Fibroblast of upper back skin (primary cell): ENCODE measurements at places on chromosomes 13 and 19.

DNA sequence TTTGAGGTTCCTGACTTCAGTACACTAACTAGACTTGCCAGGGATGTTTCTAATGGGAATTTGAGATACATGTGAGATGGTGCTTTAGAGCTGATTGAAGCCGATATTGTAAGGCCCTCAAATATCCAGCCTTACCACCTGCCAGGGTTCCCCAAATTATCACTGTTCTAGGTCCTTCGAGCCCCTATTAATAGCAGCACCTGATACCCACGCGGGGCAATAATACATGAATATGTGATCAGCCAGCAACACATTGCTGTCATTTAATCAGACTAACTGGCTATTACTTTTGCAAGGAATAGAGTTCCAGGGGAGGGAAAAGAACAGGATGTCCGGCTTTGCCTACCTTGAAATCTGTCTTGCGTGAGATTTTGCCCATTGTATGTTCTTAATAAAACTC, 5.1 kb downstream of the RGCC start:
- DNase-seq = no peak

DNA sequence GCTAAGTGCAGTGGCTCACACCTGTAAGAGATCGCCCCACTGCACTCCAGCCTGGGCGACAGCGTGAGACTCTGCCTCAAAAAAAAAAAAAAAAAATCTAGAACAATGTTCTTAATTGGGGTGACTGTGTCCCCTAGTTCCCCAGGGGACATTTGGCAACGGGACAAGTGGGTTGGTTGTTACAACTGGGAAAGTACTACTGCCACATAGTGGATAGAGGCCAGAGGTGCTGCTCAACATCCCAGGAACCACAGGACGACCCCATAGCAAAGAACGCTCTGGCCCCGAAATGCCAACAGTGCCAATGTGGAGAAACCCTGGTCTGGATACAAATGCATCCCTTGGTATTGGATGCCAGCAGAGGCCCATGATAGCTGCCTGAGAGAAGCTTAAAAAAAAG, 11.8 kb downstream of the NLRP12 start:
- no peak for DNase-seq

DNA sequence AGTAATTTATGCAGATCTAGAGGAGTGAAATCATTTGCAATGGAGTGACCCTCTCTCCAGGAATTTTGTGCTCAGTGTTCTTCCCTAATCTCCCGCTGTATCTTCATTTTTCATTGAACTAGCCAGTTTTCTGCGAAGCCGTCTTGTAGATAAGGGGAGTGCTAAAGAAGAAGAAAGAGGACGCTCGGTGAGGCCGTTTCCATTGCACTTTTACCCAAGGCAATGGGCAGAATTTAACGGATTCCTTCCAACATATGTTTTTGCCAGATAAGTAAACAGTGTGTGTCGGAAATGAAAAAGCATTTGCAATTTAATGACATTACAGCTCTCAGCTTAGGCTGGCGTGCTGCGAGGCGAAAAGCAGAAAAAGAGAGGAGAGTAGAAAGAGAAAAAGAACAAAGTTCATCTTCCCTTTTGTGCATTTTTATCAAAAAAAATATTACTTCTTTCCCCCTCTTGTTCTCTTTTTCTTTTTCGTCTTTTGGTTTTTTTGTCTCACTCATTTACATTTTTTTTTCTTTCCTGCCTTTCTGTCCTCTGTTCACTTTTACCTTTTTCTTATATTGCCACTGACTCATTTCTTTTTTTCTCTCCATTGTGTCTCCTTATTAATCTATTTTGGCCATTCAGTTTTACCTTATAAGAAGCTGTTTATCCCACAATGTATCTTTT, 49.9 kb downstream of the SOX21 start:
- DNase-seq = no peak

DNA sequence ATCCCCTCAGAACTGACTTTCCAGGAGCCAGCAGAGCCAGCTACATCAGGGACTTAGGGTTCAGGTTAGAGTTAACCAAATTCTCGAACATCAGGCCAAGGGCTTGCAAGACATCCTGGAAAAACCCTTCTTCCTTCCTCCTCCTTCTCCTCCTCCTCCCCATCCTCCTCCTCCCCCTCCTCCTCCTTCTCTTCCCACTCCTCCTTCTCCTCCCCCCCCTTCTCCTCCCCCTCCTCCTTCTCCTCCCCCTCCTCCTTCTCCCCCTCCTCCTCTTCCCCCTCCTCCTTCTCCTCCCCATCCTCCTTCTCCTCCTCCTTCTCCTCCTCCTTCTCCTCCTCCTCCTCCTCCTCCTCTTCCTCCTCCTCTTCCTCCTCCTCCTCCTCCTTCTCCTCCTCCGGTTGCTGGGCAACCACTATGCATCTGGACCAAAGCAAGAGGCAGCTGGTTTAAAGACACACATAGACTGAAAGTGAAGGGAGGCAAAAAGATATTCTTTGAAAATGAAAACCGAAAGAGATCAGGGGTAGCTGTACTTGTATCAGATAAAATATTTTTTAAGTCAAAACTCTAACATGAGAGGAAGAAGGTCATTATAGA, 5.9 kb upstream of the CCL25 start:
- no peak for DNase-seq

GRCh38 chr19:16139752-16140151, 3.7 kb upstream of the HSH2D start:
- no peak for DNase-seq
